GF-D8 (cell line): ENCODE measurements at places on chromosomes 16 and 17.

DNA sequence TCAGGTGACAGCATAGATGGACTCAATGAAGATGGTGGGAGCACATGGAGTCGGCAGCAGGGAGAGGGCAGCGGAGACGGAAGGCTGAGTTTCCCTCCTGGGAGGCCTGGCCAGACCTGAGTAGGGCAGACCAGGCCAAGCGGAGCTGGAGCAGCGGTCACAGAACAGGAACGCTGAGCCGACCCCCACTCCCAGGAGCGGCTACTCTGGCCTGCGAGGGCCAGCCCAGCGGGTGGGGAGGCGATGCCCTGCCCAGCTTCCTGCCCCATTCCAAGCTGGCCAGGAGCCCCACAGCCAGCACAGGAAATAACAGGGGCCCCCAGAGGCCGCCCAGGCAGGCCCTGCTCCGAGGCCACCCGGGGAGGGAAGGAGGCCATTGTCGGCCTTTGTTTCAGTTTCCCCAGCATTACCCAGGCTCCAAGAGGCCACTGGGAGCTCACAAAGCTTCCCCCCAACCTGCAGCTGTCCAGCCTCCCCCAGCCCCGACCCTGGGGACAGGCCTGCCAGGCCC is 79.8 kb downstream of the ZNF423 start:
- DNase-seq, result no peak

- no peak for DNase-seq
These were observed 42.0 kb upstream of the TMC5 start for GRCh38 chr16:19375561-19376158.

DNA sequence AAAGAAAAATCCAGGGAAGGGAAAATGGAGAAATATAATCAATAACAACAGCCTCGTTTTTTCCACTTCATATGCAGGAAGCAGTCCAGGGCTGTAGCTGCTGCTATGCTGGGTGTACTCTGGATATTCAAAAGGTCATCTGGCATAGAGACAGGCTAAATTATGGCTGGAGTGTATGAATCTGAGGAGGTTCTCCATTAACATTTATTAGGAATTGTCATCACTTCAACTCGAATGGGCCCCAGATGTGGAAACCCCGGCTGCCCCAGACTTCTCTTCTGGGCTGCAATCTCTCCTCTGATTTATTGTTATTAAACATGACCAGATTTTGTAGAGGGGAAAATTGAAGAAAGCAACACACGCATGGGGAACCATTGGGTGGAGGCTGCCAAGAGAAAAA is 33.5 kb upstream of the SKAP1 start:
- DNase-seq, result no peak

- DNase-seq, result no peak
These were observed 2.4 kb downstream of the MBTD1 start for GRCh38 chr17:51257150-51258081.

- DNase-seq, result peak; percentile 8
These were observed 7.5 kb downstream of the EPOP start for GRCh38 chr17:38667099-38667786.

GRCh38 chr17:5793157-5793556 is 208.8 kb upstream of the NLRP1 start:
- DNase-seq, result no peak

DNA sequence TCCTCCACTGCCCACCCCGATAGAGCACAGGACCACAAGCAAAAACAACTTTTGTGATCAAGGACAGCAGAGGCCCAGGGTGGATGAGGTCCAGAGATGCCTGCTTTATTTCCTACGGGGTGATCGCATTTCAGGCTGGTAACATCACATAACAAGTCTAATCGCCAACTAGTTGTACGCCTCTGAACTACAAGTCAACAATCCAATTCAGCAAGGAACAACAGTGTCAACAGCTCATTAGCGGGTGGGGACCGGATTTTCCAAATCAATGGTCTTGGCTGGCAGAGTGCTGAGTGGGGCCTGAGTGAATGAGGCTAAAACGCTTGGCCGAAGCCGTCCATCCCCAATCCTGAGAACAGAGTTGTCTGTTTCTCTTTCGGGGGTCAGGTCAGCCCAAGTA is 17.1 kb downstream of the MRM3 start:
- no peak for DNase-seq

DNA sequence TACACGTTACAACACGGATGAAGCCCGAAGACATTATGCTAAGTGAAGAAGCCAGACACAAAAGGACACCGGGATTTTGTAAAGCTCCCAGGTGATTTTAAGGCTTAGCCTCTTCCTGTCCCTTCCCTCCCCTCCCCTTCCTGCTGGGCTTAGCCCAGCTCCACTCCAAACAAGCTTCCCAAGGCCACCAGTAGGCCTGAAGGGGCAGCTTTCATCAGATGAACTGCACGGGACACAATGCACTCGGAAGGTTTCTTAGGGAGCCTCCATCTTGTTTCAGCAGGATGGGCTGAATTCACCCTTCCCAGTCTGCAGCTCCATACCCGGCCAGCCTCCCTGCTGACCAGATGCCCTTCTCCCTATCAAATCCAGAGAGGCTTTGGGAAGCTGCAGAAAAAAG is 10.4 kb downstream of the MEFV start:
- DNase-seq, result no peak

- DNase-seq, result peak; percentile 83
These were observed 26.9 kb upstream of the LITAF start for GRCh38 chr16:11613381-11614303.

DNA sequence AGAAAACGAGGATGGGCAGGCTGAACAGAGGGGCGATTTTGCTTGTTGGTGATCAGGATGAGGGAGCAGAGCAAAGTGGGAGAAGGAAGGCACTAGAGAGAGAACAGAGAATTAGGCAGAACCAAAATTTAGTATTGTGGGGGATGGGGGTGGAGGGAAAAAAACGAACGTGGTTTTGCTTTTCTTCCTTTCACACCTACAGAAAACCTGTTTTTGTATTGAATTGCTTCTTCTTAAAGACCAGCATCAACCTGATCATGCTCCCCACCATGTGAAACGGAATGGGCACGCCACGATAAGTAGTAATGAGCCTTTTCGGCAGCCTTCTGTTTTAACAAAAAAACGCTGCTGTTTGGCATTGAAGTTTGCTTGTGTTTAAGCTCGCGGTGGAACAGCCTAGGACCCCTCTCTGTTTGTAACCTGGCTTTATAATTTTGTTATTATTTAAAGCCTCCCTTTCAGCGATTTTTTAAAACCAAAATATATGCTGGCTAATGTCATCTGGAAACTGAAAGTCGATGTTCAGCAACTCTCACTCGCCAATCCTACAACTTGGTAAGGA is 36.8 kb downstream of the ERCC4 start:
- no peak for DNase-seq

DNA sequence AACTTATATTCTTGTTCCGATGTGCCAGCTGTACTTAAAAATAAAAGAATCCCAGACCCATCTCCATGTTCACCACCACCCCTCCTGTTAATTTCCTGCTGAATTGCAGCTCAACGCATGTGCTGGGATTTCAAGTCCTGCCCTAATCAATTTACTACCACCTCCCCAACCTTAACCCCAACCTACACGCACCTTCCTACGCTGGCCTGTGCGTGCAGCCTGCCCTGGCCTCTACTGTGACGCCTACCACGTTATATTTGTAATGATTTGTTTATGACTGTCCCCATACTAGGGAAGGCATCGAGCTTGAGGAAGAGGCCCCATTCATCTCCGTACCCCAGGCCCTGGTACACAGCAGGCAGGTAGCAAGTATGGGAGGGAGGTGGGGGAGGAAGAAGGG is 251.1 kb downstream of the MRTFB start:
- no peak for DNase-seq

DNA sequence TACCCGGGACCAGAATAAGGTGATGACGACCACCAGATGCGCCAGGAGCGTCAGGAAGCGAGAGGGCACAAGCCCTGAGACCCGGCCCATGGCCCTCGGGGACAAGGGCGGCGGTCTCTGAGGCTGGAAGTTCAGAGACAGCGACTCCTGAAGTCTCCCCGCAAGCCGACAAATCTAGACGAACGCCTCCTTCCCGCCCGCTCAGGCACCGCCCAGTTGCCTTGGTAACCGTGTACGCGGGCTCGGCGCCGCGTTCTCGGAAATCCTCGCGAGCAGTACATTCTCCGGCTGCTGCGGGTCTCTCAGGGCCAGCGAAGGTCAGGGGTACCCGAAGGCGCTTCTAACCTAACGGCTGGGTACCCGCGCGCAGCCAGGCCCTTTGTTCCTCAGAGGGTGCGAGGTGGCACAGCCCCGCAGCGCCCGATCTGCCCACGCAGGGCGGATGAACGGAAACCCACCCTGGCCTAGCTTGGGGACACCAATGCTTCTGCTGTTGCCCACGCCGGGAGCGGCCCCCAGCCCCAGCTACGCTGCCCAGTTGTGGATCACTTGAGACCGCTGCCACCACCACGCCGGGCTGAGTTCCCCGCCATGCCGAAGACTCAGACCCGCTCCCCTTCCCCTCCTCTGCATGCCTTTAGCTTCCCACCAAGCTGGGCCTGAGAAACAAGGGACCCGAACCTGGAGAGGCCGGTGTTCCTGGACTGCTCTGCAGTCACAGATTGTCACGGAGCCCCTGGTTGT is at the start of gene TMEM107:
Gene TMEM107 (minus strand): TSS at position 184 of the 744 bp plus-strand sequence. CDS start 94 bp downstream, at position 90.
- peak; percentile 64 for DNase-seq

DNA sequence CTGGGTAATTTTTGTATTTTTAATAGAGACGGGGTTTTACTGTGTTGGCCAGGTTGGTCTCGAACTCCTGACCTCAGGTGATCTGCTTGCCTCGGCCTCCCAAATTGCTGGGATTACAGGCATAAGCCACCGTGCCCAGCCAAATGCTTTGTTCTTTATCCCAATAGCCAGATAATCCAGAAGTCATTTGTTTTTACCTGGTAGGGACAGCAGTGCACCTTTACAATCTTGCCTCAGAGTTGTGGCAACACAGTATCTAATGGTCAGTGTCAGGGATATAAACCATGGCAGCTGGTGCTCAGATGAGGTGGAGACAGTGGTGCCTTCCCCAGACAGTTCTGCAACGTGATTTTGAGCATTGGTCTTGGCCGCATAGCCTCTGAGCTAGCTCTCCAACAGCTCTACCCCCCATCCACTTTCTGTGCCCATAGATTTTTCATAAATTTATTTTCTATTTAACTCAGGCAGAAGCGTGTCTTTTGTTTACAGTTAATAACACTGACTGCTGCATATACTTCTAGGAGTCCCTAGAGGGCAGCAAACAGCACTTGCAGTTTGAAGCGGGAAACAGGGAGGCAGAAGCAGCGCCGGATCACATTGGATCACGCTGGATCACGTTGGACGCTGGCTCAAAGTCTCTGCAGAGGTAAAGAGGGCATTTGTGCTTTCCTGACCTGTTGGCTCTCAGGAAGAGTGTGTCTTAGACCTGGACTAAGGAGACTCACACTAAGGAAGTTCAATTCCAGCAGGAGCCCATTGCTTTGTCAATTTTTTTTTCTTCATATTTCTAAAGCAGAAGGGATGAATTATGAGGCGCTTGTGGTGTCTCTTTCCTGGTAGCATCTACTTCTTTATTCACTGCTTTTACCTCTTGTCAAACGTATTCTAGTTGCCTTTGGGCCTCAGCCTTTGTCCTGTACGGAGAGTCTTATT is 5.1 kb upstream of the GGT6 start:
- DNase-seq, result peak; percentile 20

GRCh38 chr17:62444063-62444462 is 20.4 kb downstream of the METTL2A start:
- no peak for DNase-seq

DNA sequence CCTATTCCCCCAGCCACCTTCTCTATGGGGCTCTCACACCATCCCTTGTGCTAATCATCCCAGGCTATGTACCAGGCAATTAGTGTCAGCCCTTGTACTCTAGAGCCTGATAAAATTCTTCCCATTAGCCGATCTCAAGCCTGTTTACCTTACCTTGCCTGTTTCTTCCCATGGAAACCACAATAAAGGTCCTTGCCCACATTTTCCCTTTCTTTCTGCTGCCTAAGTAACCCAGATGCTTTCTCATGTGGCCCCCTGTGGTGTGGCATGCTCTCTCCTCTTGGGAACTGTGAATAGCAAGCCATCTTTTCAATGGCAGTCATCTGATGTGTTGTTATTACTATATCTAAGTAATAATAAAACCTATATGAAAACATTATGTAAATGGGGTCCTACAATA is 265.8 kb upstream of the ELAC2 start:
- DNase-seq, result no peak

DNA sequence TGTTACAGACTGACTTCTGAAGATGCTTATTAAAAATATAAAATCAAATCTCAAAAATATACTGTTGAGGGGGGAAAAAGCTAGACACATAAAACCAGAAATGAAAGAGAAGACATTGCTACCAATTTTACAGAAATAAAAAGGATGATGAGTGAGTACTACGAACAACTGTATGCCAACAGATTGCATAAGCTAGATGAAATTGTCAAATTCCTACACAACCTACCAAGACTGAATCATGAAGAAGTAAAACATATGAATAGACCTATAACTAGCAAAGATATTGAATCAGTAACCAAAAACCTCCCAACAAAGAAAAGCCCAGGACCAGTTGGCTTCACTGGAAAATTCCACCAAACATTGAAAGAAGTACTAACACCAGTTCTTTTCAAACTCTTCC is 3.5 kb upstream of the CAPNS2 start:
- DNase-seq, result no peak

DNA sequence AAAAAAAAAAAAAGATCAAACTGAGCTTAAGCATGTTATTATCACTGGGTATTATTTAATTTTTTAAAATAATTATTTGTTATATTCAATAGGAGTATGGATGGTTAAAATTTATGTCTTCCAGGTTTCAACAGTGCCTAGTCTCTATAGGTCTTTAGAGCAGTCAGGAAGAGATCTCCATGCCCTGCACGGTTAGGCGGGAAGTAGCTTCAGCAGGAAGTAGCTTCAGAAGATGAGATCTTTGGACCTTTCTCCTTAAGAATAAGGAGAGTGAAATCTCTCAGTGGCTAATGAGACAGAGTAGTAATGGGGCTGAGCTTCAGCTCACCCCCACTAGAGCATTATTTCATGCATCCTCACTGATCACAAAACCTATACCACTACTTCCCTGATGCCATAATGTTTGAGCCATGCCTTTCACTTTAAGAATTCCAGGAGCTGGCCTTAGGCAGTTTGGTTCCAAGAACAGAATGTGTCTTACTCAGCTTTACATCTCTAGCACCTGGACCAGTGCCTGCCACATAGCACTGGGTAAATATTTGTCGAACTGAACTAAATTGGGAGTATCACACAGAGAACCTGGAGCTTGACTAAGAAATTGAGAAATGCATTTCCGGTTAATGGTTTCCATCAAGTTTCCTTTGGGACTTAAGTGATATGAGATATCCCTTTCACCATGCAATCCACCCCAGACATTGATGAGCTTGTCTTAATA is 43.5 kb downstream of the SCPEP1 start:
- no peak for DNase-seq

- DNase-seq, result no peak
These were observed 15.6 kb downstream of the QPRT start for GRCh38 chr16:29694384-29695195.

GRCh38 chr17:43588664-43589435 is 42.7 kb upstream of the ETV4 start:
- no peak for DNase-seq

- DNase-seq, result no peak
These were observed 83.7 kb downstream of the SALL1 start for GRCh38 chr16:51067352-51067751.
